T-cell (primary cell): ENCODE measurements at places on chromosomes 13 and 19.

DNA sequence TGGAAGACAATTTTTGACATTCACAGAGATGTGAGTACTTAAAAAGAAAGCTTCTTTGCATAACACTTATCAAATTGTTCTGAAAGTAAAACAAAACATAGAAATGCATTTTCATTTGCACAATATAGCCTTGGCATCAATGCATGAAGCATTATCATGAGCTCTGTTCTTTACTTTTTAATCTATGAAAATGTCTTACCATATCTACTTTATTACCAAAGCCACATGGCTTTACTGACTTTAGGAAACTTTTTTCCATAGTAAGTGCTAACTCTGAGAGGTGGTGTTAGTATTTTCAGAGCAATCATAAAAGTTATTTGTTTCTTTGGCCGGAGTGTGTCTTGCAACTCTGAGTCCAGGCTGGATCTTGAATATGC, 10.5 kb downstream of the TNFRSF19 start:
- DNase-seq = no peak

DNA sequence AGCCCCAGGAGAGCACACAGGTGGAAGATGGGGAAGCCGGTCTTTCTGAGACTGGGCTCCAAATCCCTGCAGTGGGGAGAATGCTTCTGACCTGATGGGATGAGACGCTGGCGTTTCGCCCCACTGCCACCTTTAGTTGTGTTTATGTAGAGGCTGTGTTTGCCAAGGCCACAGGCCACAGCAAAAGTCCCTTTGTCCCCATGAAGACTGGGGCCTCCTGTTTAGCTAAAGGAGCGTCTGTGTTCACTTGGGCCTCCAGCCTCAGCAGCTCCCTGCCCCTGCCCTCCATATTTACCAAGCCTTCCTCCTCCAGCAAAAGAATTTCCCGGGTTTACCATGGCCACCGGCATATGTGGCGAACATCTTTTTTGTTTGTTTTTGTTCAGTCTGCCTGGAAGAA, 10.4 kb upstream of the KLK14 start:
- no peak for DNase-seq

DNA sequence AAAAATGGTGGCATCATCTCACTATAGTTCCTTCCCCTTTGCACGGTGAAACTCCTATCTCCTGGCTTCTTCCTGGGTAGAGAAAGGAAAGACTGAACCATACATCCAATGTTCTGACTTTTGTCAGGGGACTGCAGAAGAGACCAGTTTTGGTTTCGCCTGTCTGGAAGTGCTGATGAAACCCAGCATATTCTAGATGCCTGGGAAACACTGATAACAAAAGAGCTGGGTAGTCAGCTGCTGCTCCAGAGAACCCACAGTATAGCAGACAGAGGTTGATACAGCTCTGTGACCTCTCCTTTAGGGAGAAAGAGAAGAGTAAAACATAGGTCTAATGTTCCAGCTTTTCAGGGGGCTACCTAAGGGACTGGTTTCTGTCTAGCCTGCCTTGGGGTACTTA, 695.3 kb downstream of the DIAPH3 start:
- DNase-seq = no peak

- no peak for DNase-seq
Observed at GRCh38 chr13:28685892-28686291, 27.0 kb downstream of the POMP start.
